ENCODE measurements at places on chromosomes 6 and 20.
A peak's percentile ranks its signal among the peaks of the same experiment; 100 is the strongest.

GRCh38 chr6:135657207-135657606, 159.7 kb upstream of the AHI1 start:
- no peak for DNase-seq

GRCh38 chr6:33112148-33112547, 36.4 kb downstream of the HLA-DPB1 start:
- peak; percentile 50 for DNase-seq

DNA sequence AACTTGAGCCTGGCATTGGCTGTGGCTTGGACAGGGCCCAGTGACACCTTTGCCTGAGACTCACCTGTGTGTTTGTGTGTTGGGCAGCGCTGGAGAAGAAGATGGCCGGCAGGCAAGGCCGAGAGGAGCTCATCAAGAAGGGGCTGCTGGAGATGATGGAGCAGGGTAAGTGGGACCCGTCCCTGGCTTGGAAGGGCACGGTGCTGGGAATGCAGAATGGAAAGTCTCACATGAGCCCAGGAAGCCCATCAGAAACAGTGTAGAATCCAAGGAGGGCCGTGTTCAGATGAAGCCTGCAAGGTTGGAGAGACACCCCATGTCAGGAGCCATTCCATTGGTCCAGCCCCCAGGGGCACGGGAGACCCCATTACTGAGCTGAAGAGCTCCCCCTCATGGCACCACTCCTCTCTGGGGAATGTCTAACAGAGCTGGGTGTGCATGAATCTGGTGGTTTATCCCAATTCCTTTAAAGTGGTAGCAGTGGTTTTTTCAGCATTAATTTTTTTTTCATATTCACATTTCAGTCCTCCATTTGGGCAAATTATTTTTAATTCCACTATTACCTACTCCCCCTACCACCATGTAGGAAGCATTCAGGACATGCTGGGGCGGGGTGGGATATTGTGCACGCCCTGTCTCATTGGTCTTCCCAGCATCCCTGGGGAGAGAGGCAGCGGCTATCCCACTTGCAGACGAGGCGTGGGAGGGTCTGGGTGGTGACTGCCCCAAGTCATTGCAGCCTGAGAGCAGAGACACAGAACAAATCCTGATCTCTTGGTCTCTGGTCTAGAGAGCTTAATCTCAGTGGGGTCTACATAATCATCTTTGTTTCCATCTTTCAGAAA, 143.6 kb downstream of the PHACTR3 start:
- DNase-seq, result no peak

- DNase-seq, result peak; percentile 95
Measured at GRCh38 chr20:407953-408842, at the start of gene RBCK1. Gene RBCK1 (plus strand): TSS chr20:408299. CDS start chr20:408758, 459 bp downstream.

DNA sequence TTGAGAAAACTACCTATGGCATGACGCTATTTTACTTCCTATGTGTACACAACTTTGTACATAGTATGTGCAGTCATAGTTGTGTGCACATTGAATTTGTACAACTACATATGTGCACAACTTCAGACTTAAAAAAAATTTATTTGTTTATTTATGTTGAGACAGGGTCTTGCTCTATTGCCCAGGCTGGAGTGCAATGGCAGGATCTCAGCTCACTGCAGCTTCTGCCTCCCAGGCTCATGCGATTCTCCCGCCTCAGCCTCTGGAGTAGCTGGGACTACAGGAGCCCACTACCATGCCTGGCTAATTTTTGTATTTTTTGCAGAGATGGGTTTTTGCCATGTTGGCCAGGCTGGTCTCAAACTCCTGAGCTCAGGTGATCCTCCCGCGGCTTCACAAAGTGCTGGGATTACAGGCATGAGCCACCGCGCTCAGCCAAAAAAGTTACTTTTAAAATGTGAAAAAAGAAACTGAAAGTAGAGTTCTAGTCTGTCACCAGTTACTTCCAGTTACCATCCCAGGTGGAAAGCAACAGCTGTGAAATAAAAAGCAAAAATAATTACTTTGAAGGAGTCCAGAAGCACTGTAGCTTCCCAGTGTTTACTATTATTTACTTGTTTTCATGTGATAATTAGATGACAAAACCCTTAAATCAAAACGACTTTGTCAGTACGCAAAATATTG, 1.7 kb upstream of the ZKSCAN8 start:
- DNase-seq, result no peak

DNA sequence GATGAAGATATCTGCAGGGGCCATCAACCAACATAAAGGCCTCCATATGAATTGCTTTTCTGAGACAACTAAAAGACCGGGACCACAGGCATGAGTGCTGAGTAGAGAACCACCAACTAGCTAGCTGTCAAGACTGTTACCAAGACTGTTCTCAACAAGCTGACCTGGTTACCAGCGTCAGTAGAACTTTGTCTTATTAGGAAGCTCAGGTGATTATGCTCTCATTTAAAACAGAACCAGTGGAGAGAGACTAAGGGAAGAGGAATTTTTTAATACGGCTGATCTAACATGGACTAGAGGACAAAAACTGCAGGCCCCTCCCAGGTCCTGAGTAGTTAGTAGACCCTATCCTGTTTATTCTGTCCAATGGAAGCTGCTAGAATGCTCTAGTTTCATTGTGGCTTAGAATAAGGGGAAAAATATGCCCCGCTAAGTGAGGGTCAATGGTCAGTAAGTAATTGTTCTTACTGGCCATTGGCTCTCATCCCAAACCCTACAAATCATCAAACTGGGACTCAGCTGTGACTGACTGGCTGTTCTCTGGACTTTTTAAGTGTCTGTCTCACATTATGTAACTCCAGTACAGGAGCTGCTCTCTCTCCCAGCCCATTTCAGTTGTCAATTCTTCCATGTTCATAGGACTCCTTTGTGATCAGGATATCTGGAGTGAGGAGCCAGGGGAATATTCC, 3.8 kb upstream of the DYNLRB1 start:
- no peak for DNase-seq

DNA sequence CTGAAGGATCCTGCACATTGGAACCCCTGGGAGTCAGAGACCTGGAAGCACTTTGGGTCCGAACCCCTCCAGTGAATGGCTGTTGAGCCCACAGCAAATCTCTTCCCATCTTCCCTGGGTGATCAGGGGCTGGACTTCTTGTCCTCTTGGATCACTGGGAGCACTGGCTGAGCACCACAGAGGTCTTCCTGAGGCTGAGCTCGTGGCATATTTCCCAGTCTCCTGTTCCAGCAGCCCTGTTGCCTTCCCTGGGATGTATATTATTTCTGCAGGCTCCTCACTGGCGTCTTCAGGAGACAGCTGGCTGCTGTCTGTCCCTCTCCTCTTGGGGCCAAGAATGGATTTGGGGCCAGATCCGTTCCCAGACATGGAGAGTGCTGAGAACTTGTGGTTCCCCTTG, 43.4 kb downstream of the PTK7 start:
- DNase-seq, result no peak

GRCh38 chr20:24469894-24470745, 691 bp downstream of the SYNDIG1 start:
- DNase-seq, result no peak

DNA sequence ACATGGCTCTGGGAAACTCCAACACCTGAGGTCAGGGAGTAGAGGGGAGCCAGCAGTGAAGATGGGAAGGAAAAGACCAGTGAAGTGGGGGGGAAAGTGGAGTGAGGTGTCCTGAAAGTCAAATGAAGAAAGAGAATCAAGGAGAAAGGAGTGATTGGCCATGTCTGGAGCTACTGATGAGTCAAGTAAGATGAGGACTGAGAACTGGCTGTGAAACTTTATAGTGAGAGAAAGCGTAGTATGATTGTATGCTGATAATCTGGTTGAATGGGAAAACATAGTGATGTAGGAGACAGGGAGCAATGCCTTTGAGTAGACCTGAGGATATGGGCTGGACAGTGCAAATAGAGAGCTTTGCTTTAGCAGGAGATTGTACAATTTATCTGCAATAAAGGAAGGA, 183.6 kb upstream of the GMDS start:
- no peak for DNase-seq

GRCh38 chr6:31723980-31724691, 963 bp downstream of the MPIG6B start:
- DNase-seq, result no peak

GRCh38 chr6:129416337-129416990, 293.5 kb downstream of the ARHGAP18 start:
- no peak for DNase-seq

DNA sequence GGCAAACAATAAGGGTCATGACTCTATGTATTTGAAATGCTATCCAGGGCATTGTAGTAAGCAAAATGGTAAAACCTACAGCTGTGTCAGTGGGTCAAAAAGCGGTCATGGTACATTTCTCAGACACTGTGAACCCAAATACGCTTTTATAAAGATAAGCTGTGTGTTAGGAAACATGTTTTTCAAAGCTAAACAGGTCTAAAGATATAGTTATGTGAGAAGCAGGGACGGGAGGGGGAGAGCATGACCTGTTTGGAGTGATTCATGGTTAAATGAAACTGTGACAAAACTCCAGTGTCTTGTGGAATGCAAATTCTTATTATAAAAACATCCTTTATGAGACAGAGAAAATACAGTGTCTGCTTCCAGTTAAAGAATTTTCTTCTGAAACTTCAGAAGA, 205.4 kb upstream of the BMP2 start:
- no peak for DNase-seq

GRCh38 chr20:1371202-1371782, 21.6 kb downstream of the FKBP1A start:
- no peak for DNase-seq

DNA sequence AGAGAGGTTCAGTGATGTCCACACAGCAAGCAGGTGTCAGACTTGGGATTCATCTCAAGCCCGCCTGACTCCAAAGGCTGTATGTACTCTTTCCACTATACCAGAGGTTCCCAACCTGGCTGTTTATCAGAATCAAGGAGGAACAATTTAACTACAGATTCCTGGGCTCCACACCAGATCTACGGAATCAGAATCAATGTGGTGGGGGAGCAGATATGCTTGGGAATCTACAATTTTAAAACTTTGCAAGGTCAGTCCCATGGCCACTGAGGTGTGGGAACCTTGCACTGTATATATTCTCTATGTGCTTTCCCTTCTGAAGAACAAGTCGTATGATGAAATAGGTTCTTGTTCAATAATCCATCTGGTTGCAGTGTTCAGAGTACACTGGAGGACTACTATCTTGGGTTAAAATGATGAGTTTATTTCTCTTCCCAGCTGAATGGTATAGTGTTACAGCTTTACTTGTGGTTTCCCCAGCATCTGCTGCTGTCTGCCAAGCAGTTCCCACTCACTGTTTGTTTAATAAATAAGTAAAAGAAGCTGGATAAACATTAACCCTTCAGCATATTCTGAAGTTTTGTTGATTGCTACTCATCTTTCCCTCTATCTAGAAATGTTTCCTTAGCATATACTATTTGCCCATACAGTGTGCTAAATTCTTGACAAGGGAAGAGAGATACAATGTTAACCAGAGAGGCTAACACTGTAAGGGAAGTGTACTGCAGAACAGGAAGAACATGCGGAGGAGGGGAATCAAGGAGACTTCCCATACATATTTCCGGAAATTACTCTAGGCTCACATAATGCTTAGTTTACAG, 9.9 kb downstream of the TTI1 start:
- no peak for DNase-seq

- no peak for DNase-seq
Measured at GRCh38 chr6:104402572-104402971, 457.1 kb downstream of the HACE1 start.

DNA sequence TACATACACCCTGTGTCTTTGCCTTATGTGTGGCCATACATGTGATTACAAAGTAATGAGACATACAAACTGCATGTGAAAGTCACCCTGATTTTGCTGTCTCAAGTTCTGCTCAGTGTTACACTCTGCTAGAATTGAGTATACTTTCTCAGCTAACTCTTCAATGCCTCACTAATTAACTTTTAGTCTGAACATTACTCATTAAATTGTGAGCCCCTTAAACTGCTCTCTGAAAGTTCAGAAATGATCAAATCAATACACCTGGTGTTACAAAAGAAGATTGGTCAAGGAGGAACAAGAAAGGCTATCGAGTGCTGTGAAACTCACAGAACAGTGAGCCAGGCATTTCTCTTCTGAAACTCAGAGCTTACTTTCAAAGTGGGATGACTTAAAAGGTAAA, 71.3 kb downstream of the MKKS start:
- DNase-seq, result no peak

DNA sequence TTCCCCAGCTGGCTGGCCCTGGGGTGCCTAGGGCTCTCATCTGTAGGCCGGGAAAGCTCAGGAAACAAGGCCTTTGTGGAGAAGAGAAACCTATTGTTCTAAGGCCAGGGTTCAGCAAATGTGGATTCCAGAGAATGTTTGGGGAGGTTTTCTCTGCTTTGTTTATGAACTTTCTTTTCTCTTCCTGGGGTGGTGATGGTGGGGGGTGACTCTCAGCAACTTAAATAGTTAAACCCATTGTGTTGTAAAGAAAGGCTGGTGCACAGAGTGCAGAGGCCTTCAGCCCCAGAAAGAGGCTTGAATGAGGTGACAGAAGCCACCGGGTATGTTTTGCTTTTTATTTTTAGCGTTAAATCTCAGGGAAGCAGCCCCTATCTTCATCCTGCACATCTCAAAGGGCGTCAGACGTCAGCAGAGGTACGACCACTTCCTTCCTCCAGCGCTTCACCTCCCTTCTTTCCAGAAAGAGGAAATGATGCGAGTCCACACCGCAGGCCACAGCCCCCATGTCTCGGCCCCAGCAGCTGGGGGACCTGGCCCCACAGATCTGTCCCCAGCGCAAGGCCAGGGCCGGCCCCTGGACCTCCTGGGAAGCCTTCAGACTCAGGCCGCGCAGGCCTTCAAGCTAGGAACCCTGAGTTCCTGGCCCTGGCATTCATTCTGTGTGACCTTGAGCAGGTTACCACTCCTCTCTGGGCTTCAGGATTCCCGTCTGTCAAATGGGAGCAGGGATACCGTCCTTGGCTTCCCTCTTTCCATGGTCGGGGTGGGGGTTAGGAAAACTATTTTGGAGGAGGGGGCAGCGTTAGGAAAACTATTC, 605 bp upstream of the PPP1R16B start:
- no peak for DNase-seq

DNA sequence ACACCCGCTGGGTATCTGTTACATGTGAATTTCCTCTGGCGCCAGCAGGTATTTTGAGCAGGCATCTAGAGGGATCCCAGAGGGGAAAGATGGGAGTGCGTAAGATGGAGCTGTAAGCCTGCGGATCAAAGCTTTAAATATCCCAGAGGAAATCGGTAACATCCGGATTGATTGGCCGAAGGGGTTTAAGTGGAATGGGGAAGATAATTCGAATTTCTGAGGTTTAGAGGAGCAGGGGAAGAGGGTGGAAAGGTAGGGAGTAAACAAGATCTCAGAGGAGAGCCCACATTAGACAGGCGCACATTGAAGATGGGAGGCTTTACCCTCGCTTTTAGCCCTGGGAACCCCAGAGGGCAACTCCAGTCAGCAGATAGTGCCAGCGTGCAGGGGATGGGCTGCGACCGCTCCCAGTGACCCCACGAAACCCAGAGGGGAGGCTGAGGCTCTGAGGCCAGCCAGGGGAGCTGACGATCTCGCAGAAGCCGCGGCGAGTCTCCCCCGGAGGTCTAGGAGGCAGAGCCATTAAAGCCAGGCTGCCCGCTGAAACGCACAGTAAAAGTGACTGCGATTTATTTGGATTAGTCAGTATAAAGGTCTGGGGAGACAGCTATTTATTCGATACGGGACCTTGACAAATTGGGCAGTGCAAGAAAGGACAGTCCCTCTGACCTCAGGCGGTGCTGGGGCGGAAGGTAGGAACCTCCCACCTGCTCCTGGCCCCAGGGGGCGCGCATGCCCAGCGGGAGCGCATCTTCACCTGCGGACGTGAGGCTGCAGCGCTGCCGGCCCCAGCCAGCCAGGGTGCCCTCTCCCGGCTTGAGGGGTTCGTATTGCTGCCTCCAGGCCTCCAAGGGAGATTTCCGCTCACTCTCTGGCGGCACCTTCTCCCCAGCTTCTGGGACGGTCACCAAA, 34.3 kb upstream of the TCF21 start:
- DNase-seq, result no peak
